ENCODE measurements at places on chromosomes 2 and 18. TPM values are rescaled to one million over a fixed set of nuclear protein-coding genes. Genes with fewer than 3 reads are reported as not detected.

GPAT2 gene
- 19.8 TPM for total RNA-seq

COL6A3 gene
- 31.6 TPM for total RNA-seq

- no peak for DNase-seq
Measured at GRCh38 chr2:218047536-218048225, 21.4 kb upstream of the RUFY4 start.

GRCh38 chr2:67246791-67247190, 150.3 kb upstream of the ETAA1 start:
- no peak for DNase-seq

- no peak for DNase-seq
Measured at GRCh38 chr18:51953521-51953920, 386.5 kb upstream of the DCC start.

DNA sequence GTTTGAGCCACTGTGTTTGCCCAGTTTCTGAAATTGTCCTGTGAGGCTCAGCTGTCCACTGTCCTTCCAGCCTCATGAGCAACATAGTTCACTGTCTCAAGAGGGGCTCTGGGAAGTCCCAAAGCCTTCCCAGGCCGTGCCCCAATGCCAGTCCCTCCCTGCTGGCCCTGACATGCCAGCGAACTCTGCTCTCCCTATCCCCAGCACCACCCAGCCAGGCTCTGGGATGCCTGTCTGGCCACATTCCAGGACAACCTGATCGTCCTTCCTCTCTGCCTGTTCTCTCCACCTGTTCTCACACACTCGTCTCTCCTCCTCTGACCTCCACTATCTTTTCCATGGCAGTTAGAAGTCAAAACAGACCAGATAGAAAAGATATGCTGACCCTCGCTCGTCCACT, 278.0 kb upstream of the ID2 start:
- no peak for DNase-seq

- DNase-seq, result no peak
Measured at GRCh38 chr2:212968284-212969081, 182.9 kb downstream of the IKZF2 start.

DNA sequence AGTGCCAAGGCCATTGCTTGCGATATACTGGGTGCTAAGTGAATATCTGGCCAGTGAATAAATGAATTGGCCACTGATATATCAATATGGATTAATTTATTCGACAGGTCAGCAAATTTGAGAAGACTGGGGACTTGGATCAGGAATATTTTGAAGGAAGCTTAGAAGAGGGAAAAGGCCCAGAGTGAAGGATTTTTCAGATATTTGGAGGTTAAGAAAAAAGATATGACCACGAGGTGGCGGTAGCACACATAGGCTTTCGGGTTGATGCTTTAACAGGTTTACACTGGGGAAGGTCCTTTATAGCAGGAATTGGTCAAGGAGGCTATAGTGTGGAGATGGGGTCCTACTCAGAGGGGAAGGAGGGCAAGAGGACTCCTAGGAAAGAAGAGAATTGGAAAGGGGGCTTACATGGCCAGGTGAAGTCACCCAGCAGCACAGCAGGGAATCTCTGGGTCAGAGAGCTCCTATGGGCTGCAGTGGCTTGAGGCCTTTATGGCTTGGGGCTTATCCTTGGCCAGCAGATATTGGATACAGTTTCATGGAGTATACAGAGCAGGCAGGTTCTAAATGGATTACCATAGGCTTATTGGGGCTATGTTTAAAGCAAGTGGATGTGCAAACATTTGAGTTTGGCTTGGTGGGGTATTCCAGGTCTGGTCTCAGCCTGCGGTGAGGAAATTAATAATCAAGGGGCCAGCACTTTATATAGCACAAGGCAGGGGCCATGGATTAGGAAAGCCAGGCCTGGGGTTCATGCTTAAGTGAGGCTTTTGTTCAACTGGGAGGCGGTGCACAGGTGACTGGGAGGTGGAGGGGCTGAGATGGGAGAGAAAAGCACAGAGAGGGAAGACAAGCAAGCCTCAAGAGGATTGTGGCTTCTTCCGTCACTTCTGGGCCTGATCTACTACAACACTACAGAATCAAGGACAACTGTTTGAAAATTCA, 9.7 kb downstream of the IL1RN start:
- no peak for DNase-seq

DNA sequence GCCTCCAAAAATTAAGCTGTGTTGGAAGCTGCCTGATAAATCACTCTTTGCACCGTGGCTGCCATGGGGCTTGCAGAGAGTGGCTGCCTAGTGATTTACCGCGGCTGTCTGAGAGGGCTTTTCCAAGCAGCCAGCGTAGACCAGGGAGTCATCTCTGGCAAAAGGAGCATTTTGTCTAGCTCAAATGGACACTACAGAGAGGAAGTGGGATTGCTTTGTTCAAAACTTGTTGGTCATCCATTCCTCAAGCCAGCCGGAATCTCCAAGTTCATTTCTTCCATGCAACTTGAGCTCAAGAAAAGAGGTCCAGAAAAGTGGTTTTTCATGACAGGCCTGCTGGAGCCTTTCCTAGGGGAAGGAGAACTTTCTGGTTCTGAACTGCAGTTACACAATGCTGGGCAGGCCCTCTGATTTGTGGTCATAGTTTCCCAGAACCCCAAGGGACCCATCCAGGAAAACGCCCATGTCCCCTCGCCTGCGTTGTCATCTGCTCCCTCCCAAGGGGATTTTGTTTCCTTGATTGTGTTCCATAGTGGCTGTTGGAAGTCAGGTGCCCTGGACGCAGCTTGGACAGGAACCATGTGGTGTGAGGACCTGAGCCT, 108.1 kb downstream of the TRIB2 start:
- DNase-seq, result no peak

DNA sequence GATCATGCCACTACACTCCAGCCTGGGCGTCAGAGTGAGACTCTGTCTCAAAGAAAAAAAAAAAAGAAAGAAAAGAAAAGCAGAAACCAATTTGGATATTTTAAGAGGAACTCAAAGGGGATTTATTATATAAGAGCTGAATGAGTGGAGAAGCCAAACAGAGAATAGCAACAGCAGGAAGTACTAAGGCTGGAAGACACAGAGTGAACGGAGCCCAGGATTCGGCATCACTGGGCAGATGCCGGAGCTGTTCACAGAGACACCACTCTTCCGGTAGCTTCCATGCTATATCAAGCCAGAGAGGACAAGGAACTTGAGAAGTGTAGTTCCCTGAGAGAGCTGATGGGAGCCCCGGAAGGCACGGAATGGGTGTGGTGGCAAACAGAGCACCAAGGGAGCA, 47.0 kb upstream of the CABLES1 start:
- DNase-seq, result no peak

KIF5C gene
- total RNA-seq, result 16.4 TPM

CTLA4 gene
- total RNA-seq, result 61.7 TPM

ST3GAL5 gene
- total RNA-seq, result 8.9 TPM

GRCh38 chr18:65592435-65592834, 158.4 kb upstream of the CDH7 start:
- no peak for DNase-seq

- DNase-seq, result no peak
Measured at GRCh38 chr2:216031960-216032689, 18.8 kb upstream of the MREG start.

GPR55 gene
- 12.1 TPM for total RNA-seq

GRCh38 chr18:77153404-77153803, 20.8 kb upstream of the MBP start:
- no peak for DNase-seq

DNA sequence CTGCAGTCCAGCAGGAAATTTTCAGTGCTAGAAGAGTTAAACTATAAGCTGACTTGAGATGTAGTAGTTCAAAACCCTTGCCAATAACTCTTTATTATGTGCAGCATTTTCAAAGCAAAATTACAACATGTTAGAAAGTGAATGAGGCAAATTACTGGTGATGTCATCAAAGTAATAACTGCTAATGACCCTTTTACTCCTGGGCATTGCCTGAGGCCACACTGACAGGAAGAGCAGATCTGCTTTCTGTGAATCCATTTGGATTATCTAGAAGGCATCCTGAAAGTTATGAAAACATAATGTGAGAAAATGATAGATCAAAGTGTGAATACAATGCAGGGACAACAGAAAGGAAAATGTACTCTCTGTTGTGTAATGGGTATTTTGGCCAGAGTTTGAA, 139.6 kb upstream of the TRIB2 start:
- no peak for DNase-seq

DNA sequence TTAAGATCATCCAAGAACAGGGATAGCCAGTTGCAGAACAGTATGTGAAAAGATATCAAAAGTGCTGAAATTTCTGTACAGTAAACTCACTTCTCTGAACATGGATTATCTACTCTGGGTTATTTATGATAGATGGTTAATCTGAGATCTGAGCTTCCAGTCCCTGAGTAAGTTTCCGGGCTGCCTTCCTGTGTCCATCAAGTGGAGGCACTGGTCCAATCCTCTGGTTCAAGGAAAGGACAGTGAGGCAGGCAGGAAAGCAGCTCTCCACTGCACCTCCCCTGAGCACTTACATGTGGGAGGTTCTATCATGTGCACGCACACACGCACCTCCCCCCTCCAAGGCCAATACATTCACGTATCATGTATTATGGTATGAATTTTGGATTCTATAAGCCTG, 32.5 kb downstream of the GPR45 start:
- no peak for DNase-seq

Data from activated naive CD4-positive, alpha-beta T cell treated with anti-CD3 and anti-CD28 coated beads, Interleukin-2, amount 50 U/mL, for 72 hours (primary cell).